ENCODE measurements at places on chromosomes 7 and 10.

GRCh38 chr10:113326160-113327111 is 226.4 kb upstream of the HABP2 start:
- DNase-seq = peak; percentile 33

- no peak for DNase-seq
Observed at GRCh38 chr10:71952745-71953144, 11.4 kb upstream of the CHST3 start.

DNA sequence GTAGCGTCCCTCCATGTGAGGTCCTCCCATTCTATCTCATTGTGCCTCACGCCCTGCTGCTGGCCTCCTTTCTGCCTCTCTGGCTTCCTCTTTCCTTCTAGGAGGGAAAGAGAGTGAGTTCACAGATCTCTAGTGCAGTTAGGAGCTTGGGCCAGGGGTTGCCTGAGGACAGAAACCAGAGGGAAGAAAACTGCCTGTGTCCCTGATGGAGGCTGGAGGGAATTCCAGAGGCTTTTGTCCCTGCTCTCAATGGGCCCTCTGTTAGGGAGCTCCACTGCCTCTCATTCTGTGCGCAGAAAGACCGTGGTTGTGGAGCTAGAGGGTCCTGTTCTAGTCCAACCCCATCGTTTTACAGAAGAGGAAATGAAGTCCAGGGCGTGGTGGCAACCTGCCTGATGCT is 4.6 kb downstream of the MARVELD1 start:
- DNase-seq = no peak

GRCh38 chr7:1425292-1426136 is 33.8 kb downstream of the MICALL2 start:
- no peak for DNase-seq

GRCh38 chr10:103845972-103846371 is 9.4 kb downstream of the SH3PXD2A start:
- peak; percentile 40 for DNase-seq

DNA sequence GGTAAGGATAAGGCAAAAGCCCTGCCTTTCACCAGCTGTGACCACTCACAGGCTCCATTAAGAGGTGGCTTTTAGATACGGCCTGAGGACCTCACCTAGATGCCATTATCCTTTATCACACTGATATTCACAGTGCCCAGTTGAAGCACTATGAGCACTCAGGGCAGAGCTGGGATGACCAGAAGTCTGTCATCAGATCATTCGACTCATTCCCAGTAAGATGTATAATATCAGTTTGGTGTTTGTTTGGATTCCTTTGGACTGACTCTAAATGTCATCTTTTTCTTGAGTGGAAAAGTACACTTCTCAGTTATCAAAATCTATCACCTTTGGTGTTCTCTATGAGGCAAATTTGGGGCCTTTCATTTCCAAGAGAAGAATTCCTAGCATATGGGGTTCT is 18.7 kb downstream of the CCDC136 start:
- DNase-seq = no peak

- no peak for DNase-seq
Observed at GRCh38 chr7:157796846-157797245, 460.0 kb downstream of the DNAJB6 start.

- DNase-seq = no peak
Observed at GRCh38 chr10:124698545-124699469, 45.4 kb downstream of the FAM53B start.

- no peak for DNase-seq
Observed at GRCh38 chr10:110093722-110094121, 85.9 kb downstream of the ADD3 start.

GRCh38 chr10:13231808-13232207 is 2.4 kb downstream of the UCMA start:
- DNase-seq = no peak

GRCh38 chr7:2529161-2530070 is 9.8 kb downstream of the LFNG start:
- peak; percentile 39 for DNase-seq

- DNase-seq = no peak
Observed at GRCh38 chr7:106747804-106748203, 86.8 kb upstream of the CCDC71L start.

DNA sequence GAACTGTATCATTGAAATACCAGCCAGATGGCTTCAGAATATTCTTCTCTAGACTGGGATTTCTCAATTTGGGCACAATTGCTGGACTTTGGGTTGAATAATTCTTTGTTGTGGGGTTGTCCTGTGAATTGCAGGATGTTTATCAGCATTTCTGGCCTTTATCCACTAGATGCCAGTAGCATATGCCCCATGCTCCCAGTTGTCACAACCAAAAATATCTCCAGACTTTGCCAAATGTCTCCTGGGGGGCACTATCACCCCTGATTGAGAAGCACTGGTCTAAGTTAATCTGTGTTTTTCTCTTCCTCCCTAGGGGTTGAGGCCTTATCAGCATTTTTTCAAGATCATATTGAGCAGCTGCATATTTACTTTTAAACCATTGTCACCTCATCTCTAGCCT is 204.9 kb upstream of the SP8 start:
- DNase-seq = no peak

- peak; percentile 68 for DNase-seq
Observed at GRCh38 chr10:17144757-17145156, 15.1 kb upstream of the CUBN start.

- DNase-seq = no peak
Observed at GRCh38 chr7:127997226-127997922, 33.9 kb downstream of the LRRC4 start.

Measured in stimulated activated CD4-positive, alpha-beta T cell treated with anti-CD3 and anti-CD28 coated beads, Interleukin-2, amount 100 ng/mL, for 24 hours (primary cell).